ENCODE measurements at places on chromosomes 6 and 20.

- DNase-seq = no peak
Observed at GRCh38 chr6:157294654-157295053, 28.7 kb downstream of the TMEM242 start.

GRCh38 chr6:122683989-122684651, 73.9 kb downstream of the PKIB start:
- DNase-seq = no peak

GRCh38 chr6:36387440-36388303, at the start of gene ETV7:
Gene ETV7, minus strand, starts transcription at chr6:36387669. Its CDS starts 128 bp downstream, at chr6:36387541.
- no peak for DNase-seq

DNA sequence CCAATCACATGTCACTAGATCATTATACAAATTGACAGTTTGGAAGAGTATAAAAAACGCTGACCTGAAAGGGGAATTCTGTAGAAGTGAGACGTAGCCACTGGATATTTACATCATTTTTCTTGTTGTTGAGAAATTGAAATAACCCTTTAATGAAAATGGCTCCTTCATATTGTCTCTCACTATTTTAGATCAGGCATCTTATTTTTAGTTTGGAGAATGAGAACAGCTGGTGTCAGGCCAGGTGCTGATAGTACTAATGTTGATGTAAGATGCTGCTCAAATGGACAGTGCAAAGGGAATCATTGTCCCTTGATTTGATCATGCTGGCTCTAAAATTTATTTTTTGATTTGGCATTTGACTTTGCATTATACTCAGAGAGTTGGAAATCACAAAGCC, 17.4 kb downstream of the NKAIN2 start:
- DNase-seq = no peak

- no peak for DNase-seq
Observed at GRCh38 chr20:8534368-8535160, 402.5 kb downstream of the PLCB1 start.

GRCh38 chr6:38477680-38478260, 162.0 kb downstream of the BTBD9 start:
- DNase-seq = no peak

DNA sequence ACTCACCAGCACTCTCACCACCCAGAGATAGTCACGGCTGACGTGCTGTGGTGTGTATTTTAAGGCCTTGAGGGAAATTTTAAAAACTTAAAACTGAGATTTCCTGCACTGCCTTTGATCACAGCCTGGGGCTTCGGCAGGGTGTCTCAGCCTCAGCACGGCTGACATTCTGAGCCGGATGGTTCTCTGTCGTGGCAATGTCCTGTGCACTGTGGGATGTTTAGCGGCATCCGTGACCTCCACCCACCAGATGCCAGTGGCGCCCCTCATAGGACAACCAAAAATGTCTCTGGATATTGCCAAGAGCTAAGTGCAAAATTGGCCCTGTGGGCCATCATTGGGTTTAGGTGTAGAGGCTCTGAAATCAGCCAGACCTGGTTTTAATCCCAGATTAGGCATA, 142.2 kb upstream of the KCNG1 start:
- no peak for DNase-seq

GRCh38 chr20:47237715-47238114, 118.8 kb downstream of the ZMYND8 start:
- DNase-seq = no peak

DNA sequence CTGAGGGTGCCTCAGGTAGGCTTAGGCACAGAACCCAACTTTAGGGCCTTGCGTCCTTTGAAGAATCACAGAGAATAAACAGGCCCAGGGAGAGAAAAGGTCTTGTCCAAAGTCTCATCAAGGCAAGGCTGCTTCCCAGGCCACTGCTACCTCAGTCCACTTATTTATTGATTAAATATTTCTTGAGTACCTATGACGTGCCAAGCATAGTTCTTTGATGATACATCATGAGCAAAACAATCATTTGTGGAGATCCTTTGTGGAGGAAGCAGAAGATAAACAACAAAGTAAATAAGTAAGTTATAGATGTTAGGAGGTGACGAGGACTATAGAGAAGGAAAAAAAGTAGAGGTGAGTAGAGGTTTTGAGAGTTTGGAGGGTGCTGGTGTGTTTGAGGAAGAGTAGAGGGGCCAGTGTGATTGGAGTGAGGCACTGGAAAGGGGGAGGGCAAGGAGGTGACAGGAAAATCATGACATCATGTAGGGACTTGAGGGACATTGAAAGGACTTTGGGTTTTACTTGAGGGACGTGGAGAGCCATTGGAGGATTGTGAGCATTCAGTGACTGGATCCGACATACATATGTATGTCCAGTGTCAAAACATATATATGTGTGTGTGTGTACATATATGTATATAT, 14.1 kb upstream of the CHMP4B start:
- DNase-seq = no peak

GRCh38 chr6:152112491-152113261, 305.2 kb downstream of the ESR1 start:
- DNase-seq = no peak

DNA sequence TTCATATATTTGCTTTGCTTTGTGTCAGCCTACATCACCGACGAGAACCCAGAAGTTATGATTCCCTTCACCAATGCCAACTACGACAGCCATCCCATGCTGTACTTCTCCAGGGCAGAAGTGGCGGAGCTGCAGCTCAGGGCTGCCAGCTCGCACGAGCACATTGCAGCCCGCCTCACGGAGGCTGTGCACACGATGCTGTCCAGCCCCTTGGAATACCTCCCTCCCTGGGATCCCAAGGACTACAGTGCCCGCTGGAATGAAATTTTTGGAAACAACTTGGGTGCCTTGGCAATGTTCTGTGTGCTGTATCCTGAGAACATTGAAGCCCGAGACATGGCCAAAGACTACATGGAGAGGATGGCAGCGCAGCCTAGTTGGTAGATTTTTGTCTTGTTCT, 28.5 kb downstream of the DSE start:
- no peak for DNase-seq

DNA sequence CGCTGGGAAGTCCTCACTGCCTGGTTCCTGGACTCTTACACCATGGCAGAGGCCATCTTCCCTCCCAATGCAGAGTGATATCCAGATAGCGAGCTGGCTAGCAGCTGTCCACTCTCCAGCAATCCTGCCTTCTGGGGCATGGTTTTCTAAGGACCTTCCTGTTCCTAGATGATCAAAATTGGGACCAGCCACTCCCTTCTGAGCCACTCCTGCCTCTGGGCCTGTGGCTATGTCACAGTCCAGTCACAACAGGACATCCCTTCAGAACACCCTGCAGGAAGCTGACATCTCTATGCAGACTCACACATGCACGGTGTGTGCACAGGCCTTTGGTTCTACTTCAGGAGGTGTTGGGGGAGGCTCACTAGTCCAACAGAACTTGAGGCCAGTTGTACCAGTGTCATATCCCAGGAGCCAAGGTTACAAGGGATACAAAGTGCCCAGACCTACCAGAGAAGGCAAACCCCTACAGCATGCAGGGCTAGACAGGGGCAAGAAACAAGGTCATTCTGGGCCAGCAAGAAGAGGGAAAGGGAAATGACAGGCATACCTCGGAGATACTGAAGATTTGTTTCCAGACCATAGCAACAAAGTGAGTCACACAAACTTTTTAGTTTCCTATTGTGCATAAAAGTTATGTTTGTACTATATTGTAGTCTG, 2.7 kb upstream of the MCCD1 start:
- no peak for DNase-seq

GRCh38 chr6:79031821-79032590, 46.0 kb downstream of the PHIP start:
- no peak for DNase-seq

- no peak for DNase-seq
Observed at GRCh38 chr6:108608453-108609275, 47.9 kb downstream of the FOXO3 start.

- no peak for DNase-seq
Observed at GRCh38 chr6:157675831-157676230, 147.2 kb upstream of the SNX9 start.

- DNase-seq = no peak
Observed at GRCh38 chr20:63025534-63026331, 19.0 kb upstream of the BHLHE23 start.

DNA sequence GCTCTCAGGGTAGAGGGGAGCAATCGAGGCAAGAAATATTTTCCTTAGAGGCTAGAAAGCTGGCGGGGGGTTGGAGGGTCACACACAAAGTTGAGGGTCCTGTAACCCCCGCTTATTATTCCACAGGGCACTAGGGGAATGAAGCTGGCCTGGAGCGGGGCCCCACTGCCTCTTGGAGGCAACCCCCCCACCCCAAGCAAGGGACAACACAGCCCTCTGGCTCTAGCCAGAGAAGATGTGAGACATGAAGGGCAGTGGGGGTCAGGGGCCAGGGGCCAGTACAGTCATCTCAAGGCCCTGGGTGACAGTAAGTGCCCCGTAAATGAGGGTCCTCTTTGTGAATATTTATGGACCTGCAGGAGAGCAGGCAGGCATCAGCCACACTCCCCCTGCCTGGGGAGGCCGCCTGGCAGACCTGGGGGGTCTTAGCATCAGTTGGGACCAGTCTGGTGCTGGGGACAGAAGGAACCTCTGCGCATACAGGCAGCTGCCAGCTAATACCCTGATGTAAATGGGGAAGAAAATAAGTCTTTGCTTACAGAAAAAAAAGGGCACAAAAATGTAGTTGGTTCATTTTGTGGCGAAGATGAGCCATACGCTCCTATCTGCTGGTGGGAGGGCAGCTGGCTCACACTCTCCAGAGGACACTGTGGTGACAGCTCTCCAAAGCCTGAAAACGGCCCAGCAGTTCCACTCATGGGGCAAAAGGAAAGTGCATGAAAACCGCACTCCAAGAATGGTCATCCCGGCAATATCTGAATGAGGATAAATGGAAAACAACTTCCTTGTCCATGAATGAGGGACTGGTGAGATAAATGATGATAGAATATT, 21.9 kb downstream of the SPATA2 start:
- DNase-seq = no peak

GRCh38 chr6:160667639-160668481, 3.8 kb upstream of the LPA start:
- no peak for DNase-seq

GRCh38 chr20:34347571-34347970, 15.5 kb upstream of the ITCH start:
- no peak for DNase-seq

DNA sequence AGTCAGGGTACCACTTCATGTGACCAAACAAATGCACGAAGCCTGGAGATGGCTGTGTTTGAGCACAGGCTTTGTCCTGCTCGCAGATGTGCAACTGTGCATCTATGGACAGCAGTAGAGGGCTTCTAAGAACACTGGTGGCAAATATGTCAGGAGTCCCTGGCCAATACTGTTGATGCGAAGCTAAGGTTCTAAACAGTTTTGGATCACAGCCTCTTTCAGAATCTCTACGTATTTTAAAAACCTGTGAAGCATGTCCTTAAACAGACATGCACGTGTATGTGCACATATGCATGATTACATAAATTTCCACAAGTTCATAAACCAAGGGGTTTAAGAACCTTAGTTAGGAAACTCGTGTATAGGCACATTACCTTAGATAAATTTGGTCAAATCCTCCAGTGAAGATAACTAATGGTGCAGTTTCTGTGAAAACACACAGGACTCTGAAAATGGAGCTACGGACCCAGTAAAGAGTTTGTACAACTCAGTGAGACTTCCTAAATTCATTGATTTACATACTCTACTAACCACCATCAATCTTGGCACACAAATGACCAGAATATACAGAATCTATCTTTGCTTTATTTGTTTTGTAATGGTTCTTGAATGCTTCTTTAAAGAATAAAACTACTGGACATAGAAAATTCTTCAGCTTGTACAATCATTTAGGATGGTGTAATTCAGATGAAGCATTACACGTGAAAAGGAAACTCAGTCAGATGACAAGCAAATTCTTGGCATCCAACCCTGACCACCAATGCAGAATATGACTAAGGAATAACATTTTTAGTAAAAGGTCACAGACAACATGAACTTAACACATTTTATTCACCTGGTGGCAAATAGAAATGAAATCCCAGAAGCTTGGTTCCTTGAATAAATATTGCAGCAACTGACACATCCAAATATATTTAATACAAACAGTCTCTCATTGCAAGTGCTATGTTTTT, 27.4 kb downstream of the KCNQ5 start:
- no peak for DNase-seq

DNA sequence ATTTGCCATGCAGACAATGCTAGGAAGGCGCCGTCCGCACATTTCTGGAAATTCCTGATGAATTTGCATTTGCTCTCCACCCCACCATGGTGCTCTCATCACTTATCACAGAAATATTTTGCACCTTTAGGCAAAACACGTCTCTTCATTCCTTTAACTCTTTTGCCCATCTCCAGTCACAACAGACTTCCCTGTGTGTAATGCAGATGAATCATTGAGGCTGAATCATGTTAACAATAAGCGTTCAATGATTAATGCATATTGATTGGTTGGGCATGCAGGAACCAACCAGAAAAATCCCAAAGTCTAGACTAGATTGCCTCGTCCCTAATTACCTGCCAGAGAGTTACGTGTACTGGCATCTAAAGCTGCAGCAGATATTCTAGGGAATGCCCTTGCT, 80.0 kb upstream of the ATXN1 start:
- no peak for DNase-seq

- DNase-seq = no peak
Observed at GRCh38 chr6:107033126-107033525, 5.1 kb downstream of the MTRES1 start.

DNA sequence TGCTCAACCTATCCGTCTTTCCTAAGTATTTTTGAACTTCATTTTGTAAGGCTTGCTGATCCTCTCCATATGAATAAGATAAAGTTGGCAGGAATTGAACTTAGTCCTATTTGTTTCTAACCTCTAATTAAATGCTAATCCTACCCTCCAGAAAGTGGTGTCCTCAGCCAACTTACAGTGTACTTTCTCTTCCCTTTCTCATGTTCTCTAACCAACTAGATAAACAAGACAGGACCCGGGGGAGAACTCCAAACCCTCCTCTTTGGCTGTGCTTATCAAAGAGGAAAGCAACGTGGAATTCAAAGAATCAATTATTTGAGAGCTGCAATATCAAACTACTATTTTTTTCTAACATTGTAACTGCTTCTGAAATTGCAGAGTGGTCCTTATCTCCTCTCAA, 56.5 kb upstream of the NRSN1 start:
- DNase-seq = no peak

GRCh38 chr6:76856065-76856464, 607.2 kb downstream of the HTR1B start:
- no peak for DNase-seq

- no peak for DNase-seq
Observed at GRCh38 chr6:158758941-158759479, 60.2 kb downstream of the EZR start.

Data from left renal pelvis (tissue), 4 donors.